ENCODE measurements at places on chromosomes 1 and 21.

DNA sequence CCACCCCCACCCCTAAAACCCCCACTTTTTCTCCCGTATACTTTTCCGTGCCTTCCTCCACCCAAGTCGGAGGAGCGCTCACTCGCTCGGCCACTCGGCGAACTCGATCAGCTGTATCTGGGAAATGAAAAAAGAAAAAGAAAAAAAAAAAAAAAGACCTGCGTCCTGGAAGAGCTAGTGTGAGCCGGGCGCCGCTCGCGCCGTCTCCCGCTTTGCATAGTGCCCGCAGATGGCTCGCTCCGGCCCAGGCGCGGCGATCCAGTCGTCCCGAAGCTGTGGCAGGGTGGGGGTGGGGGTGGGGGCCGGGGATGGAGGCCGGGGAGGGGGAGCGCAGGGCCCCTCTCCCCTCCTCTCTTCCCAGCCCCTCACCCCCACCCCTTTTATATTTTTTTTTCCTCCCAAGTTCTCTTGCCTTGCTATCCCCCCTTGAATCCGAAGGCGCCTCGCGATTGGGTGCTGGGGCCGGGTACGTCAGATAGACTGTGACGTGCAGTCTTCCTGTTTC, 299 bp upstream of the PROX1 start:
- peak; percentile 91 for DNase-seq

GRCh38 chr1:2044510-2045319, 5.5 kb upstream of the PRKCZ start:
- peak; percentile 77 for DNase-seq

- no peak for DNase-seq
These were observed 5.7 kb upstream of the CSTB start for GRCh38 chr21:43781846-43782245.

- no peak for DNase-seq
These were observed 7.8 kb upstream of the TMEM222 start for GRCh38 chr1:27314169-27314568.

DNA sequence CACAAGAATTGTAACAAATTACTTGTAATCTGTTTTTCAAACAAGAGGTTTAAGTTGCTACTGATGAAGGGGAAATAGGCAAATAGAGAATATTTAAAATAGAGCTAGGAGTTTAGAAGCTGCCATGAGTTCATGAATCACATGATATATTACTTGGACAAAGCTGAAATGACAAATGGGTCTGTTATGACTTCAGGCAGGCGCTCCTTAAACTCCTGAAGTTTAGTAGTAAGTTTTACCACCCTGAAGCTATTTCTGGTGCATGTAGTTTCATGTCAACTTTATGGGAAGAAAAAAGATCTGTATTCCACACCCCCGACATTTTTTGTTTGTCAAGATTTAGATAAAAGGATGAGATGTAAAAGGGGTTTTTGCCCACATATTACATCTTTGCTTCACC, 58.5 kb downstream of the PLA2G4A start:
- no peak for DNase-seq

DNA sequence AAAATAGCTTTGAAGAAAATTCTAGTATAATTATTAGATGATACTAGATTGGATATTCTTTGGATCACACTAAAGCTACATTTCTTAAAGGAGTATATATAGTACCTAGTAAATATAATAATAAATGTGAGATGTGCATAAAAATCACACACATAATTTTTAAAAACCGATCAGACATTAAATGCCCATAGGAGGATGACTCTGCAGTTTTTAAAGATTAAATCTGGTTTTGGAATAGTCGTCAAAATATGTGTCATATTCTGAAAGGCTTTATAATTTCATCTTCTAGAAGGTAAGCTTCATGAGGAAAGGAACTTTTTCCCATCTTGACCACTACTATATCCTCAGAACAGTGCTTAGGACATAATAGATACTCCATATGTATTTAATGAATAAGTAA, 169.0 kb downstream of the NRIP1 start:
- no peak for DNase-seq

GRCh38 chr1:216814576-216815259, 91.5 kb upstream of the ESRRG start:
- DNase-seq: no peak

DNA sequence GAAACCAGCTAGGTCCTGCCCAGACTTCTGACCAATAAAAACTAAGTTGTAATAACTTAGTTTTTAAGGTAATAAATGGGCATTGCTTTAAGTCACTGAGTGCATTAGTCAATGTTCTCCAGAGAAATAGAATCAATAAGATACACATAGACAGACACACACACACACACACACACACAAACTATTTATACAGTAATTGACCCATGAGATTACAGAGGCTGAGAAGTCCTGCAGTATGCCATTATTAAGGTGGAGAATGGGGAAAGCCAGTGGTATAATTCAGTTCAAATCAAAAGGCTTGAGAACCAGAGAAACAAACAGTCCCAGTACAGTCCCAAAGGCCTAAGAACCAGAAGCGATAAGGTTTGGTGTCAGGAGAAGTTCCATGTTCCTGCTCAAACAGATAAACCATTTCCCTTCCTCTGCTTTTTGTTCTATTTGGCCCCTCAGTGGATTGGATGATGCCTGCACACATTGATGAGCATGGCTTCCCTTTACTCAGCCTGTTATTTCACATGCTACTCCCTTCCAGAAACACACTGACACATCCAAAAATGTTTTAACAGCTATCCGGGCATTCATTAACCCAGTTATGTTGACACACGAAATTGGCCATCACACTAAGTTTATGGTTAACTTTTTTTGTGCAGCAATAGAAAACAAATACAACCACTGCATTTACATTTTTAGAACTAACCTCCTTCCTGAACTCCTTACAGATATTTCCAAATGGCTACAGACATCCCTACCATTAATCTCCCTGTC, 828.2 kb upstream of the NCAM2 start:
- no peak for DNase-seq

All from testis (tissue), 5 donors.